ENCODE measurements at places on chromosomes 2 and 18.

GRCh38 chr18:25518716-25519053 is 166.7 kb upstream of the ZNF521 start:
- no peak for DNase-seq

DNA sequence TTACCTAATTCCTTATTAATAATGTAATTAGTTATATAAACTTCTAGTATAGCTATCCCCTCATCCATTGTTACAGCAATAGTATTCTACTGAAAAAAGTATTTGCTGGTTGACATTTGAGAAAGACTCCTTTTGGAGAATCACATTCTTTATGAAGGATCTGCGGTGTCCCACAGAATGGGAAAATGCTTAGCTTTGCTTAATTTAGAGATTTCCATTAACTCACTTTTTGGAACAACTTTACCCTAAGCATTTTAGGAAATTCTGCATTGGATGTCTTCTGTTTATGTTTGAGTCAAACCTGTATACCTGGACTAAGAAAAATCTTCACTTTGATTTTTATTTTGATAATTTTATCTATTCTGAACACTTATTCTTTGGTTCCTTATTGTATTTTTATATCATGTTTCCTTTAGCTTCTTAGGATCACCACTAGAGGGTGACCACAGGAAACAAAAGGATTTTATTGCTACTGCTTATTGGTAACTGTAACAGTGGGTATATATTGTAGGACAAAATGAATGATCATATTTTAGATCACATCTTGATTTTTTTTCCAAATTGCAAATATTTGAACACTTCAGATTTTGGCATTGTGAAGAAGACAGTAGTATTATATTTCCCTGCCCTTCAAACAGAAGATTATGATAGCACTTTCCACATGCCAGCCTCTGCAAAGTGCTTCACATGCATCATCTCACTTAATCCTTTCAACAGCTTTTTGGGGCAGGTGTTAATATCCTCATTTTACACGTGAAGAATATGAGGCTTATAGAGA is 79.6 kb downstream of the MIB1 start:
- no peak for DNase-seq

- no peak for DNase-seq
Measured at GRCh38 chr18:7722955-7723354, 155.8 kb downstream of the PTPRM start.

DNA sequence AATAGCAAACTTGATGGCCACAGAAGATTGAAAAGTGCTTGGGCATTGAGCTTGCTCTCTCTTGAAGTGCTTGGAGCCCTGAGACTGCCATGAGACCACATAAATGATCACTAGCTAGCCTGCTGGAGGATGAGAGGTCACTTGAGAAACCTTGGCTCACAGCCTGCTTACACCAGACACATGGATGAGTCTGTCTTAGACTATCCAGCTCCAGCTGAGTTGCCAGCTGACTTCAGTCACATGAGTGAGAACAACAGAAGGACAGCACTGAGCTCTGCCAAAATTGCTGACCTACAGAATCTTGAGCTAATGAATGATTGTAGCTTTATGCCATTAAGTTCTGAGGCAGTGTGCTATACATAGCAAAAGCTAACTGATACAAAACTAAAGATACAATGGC is 18.1 kb downstream of the NABP1 start:
- no peak for DNase-seq

- no peak for DNase-seq
Measured at GRCh38 chr2:33272001-33272400, 204.4 kb upstream of the RASGRP3 start.

DNA sequence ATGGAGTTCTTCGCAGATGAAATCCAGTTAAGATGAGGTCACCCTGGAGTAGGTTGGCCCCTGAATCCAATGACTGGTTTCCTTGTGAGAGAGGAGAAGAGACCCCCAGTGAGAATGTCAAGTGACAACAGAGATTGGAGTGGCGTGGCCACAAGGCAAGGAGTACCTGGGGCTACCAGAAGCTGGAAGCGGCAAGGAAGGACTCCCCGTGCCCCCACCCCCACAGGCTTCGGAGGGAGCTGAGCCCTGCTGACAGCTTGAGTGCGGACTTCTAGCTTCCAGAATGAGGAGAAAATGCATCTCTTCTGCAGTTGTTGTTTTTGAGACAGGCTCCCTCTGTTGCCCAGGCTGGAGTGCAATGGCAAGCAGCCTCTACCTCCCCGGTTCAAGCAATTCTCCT is 78.0 kb upstream of the HPCAL1 start:
- no peak for DNase-seq

- no peak for DNase-seq
Measured at GRCh38 chr2:234275515-234275914, 221.4 kb downstream of the ARL4C start.

- no peak for DNase-seq
Measured at GRCh38 chr18:60113396-60113795, 213.6 kb downstream of the PMAIP1 start.

- peak; percentile 32 for DNase-seq
Measured at GRCh38 chr2:60550178-60550983, 3.1 kb downstream of the BCL11A start.

- no peak for DNase-seq
Measured at GRCh38 chr2:233185330-233185729, 66.1 kb upstream of the ATG16L1 start.

DNA sequence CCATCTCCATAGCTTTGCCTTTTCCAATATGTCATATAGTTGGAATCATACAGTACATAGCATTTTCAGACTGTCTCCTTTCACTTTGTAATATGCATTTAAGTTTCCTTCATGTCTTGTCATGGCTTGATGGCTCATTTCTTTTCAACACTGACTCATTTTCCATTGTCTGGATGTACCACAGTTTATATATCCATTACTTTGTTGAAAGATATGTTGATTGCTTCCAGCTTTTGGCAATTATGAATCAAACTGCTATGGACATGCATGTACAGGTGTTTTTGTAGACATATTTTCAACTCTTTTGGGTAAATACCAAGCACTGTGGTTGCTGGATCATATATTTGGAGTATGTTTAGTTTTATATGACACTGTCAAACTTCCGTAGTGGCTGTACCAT is 26.3 kb downstream of the ACSL3 start:
- no peak for DNase-seq

DNA sequence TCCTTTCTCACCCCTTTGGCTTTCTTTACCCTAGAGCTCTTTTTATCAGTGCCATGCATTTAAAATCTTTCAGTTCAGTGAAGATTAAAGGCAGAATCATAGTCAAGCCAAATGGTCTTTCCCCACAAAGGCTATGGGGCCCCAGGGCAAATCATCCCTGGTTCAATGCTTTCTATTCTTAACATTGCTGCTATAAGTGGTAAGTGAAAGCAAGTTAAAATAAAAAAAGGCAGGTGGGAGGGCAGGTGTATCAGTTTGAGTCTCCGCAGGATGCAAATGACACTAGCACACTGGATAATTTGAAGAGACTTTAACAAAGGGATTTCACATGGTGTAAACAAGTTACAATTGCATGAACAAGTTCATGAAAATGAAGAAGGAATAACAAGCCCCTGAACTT is 757.4 kb downstream of the SATB2 start:
- no peak for DNase-seq

DNA sequence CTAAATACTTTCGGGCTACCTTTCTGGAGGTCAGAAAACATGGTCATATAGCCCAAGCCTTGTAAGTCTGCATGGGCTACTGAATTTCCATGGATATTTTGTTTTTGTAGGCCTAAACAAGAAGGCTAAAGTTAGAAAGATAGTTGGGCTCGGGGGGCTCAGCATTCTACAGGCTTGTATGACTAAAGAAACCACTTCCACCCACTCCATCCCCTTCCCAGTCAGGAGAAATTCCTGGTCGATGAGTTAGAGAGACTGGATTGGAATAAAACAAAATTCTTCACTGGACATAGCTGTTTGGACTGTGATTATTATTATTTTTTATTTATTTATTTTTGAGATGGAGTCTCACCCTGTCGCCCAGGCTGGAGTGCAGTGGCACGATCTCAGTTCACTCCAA is 539.4 kb upstream of the TNP1 start:
- no peak for DNase-seq

- no peak for DNase-seq
Measured at GRCh38 chr18:2100694-2101213, 470.6 kb downstream of the METTL4 start.

- no peak for DNase-seq
Measured at GRCh38 chr2:226760412-226761194, 39.0 kb downstream of the IRS1 start.

- DNase-seq = no peak
Measured at GRCh38 chr2:126754240-126755004, 98.5 kb downstream of the GYPC start.

DNA sequence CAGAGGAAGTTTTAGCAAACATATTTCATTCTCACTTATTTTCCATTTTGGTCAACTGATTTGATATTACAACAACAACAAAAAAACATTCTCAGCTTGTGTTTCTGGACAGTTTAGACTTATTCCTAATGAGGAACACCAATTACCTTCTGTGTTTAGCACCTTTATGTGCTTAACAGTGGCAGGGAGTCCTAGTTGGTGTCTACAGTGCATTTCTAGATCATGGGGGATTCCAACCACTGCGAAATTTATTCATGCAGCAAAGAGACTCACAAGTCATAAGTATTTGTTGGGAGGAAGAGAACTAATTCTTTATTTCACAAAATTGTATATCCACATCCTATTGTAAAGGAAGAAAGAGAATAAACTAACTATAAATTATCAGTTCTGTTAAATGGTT is 4.2 kb downstream of the ARHGAP28 start:
- DNase-seq = no peak

DNA sequence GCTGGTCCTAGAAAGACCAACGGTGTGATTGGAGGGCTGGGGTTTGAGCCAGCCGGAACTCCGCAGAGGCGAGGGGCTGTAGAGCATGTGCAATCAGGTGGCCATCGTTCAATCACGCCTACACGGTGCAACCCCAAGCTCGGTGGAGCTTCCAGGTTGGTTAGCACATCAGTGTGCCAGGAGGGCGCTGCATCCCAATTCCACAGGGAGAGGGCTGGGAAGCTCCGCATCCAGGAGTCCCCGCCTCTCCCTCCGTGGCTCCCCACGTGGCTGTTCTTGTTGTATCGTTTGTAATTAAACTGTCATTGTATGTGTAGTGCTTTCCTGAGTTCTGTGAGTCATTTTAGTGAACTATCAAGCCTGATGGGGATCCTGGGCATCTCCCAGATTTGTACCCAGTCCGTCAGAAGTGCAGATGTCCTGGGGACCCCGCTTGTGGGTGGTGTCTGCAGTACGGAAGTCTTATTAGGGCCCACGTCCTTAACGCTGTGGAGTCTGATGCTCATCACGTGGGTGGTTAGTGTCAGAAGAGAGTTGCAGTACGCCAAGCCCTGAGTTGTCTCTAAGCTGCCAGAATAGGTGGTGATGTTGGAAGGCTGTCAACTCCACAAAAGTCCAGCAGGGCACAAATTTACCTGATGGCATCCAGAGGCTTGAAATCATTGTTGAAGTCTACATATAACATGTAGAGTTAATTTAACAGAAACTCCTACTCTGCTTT is 20.6 kb upstream of the AMMECR1L start:
- no peak for DNase-seq

GRCh38 chr2:59196491-59196890 is 955.4 kb upstream of the FANCL start:
- no peak for DNase-seq

DNA sequence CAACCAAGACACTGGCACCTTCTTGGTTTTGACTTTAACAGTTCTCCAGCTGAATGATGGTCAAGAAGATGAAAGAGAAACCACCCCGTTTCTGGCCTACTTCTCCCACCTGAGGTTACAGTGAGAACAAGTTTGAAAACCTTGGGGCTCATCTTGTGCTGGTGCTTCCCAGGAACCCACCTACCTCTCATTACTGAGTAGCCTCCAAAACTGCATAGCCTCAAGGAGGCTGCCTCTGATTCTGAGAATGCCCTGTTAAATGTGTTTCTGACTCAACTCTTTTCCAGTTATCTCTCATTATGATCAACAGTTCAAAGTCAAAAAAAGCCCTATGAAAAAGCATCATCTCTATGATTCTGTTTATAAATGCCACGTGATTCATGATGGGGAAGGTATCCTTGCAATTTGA is 121.9 kb downstream of the CACNB4 start:
- no peak for DNase-seq

DNA sequence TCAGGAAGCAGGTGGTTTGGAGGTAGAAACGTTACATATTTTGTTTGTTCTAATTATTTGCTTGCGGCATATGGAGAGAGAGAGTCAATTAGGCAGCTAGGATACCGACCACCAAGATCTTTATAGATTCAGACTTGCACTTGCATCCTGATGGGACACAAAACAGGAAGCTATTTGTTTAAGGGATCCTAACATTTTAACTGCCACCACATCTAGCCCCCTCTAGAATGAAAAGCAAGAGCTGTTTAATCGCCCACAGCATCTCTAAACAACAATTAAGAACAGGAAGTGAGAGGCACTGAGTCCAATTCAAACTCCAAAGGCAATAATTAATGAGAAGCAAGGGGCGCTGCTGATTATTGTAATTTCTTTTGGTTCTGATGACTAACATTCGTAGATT is 182.0 kb upstream of the LINC00305 start:
- no peak for DNase-seq

GRCh38 chr2:18592372-18592771 is 3.0 kb upstream of the NT5C1B start:
- no peak for DNase-seq

DNA sequence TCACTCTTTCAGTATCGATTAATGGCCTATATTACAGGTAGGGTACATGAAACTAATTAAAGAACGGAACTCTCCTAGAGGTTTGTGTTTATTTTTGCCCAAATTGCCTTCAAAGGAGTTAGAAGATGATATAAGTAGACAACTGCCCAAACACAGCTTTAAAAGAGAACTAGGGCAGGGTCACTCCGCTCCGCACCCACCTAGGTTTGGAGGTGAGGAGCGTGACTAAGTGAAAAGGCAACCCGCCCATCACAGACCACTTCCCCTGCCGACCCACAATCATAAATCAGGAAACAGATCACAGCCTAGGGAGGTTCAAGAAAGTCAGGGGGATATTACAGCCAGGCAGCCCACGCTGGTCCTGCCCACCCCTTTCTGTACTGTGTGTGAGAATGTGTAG is 166.7 kb downstream of the C1D start:
- DNase-seq = no peak

DNA sequence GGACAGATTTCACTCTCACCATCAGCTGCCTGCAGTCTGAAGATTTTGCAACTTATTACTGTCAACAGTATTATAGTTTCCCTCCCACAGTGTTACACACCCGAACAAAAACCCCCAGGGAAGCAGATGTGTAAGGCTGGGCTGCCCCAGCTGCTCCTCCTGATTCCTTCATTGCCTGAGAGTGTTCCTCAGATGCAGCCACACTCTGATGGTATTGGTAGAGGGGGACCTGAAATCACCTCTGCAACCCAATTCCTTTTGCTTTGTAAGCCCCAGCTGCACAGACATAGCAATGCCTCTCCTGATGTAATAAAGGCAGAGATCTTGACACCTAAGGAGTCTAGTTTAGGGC is 1529.8 kb downstream of the RPIA start:
- no peak for DNase-seq

DNA sequence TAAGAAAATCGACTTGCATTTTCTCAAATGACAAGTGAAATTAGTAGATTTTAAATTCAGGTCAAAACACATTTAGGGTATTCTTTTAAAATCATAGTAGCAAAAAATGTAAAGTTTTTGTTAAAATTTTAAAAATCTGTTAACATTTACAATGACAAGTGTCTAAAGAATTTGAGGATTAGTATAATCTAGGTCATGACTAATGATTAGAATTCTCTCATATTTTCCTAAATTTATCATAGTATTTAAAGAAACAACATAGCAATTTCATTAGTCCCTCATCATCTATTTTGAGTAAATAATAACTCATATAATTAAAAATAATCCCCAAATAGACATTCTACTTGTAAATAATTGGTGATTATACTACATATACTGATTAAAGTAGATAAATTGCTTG is 23.6 kb downstream of the THUMPD2 start:
- DNase-seq = no peak

Data from stimulated activated CD4-positive, alpha-beta T cell treated with anti-CD3 and anti-CD28 coated beads, Interleukin-4, amount 100 ng/mL, for 4 hours (primary cell).